Neural progenitor cell (in vitro differentiated cells): ENCODE measurements at places on chromosomes 13 and 19.

DNA sequence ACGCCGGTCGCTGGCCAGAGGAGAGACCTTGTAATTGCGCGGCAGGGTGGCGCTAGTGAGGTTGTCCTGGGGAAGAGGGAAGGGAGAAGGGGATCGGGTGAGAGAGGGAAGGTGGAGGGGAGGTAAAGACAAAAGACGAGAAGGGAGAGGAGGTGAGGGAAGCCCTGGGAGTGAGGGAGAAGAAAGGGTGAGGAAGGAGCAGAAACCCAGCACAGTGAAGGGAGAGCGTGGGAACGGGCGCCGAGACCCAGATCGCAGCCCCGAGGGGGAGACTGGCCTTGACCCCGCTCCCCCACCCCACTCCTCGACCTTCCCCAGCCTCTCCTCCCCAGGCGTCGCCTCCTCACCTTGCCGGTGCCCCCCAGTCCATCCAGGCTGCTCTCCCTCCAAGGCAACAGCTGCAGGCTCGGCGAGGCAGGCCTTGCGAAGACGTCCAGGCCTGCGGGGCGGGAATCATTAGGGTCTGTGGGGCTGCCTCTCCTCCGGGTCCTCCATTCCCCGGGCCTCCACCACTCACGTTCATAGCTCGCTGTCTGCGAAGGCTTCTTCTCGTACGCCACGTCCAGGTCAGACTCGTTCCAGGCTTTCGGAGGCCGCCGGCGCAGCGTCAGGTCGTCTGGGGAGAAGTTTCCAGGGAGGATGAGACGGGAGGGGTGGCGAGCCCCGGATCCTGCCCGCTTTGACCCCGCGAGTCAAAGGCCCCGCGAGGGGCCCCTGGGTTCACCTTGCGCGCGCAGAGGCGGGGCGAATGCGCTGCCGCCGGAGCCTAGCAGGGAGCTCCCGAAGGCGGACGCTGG lies 8.8 kb downstream of the PPP1R13L start:
- DNase-seq = peak; percentile 66

DNA sequence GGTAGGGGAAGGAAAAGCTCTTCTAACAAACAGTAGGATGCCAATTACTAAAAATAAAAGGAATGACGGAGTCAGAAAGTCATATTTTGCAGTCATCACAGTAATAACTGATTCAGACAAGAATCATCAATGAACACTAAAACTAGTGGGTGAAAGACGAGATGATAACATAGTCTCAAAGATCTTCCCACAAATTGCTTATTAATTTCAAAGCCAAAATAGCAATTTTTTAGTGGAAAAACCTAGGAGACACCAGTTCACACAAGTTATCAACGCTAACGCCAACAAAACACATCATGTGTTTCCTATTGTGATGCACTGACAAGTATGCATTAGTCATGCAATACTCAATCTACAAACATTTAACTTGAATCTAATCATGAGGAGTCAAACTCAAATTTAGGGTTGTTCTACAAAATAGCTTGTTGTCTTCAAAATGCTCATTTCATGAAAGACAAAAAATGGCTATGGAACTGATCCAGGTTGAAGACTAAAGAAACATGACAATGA lies 18.6 kb downstream of the ZNF233 start:
- no peak for DNase-seq

GRCh38 chr19:42295342-42295741 lies 6.6 kb upstream of the PRR19 start:
- no peak for DNase-seq

GRCh38 chr13:86725105-86725504 lies 925.9 kb upstream of the SLITRK6 start:
- peak; percentile 57 for DNase-seq

DNA sequence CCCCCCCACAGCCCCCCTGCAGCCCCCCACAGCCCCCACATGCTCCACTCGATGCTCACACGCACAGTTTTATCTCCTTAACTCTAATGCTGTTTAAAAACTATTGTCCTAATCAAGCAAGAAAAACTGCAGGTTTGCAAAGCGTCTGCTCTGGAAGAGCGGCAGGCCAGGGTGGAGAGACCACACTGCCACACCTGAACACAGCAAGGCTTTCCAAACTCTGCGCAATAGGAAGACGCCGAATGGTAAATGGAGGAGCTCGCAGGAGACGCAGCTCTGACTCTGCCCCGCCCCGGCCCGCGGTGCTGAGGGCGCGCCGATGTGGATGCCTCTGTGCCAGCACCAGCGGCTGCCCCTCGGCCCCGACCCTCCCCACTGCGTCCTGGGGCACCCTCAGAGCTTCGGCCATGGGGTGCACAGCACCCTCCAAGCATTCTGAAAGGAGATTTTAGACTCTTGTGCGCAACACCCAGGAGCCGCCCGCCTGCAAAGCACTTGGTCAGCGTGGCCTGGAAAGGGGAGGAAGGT lies 32.4 kb downstream of the RASA3 start:
- DNase-seq = peak; percentile 87
